MV-4-11 (cell line): ENCODE measurements at places on chromosomes 1 and 21.

DNA sequence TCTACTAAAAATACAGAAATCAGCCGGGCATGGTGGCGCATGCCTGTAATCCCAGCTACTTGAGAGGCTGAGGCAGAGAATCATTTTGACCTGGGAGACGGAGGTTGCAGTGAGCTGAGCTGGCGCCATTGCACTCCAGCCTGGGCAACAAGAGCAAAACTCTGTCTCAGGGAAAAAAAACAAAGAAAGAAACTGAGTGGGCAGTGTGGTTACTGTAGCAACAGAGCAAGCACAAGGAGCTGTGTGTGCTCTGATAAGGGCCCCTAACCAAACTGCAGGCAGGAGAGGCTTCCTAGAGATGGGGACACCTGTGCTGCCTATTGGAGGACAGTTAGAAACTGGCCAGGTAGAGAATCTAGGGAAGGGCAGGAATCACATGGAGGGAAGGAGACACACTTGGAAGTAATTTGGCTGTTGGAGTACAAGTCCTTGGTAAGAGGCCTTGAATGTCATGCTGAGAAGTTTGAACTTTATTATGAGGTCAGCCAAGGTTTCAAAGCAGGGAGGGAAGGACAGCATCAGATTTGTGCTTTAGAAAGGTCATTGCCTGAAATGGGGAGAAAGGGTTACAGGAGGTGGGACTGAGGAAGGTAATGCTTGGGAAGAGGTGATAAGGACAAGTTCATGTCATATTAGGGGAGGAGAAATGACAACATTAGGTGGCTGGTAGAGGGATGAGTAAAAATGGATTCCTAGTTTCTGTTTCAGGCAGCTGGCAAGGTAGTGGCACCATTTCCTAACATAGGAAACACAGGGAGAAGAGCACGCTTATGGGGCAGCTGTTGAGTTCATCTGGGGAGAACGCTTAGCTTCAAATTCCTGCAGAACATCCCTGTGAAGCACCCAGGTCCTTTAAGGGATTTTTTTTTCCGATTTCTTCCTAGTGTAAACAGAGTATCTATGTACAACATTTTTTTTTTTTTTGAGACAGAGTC, 69.2 kb upstream of the ARTN start:
- no peak for DNase-seq

GRCh38 chr1:35079003-35079930, at the start of gene ZMYM1:
ZMYM1 (plus strand) TSS chr1:35079385; CDS start chr1:35093988, 14,603 bp downstream.
- DNase-seq, result peak; percentile 74

DNA sequence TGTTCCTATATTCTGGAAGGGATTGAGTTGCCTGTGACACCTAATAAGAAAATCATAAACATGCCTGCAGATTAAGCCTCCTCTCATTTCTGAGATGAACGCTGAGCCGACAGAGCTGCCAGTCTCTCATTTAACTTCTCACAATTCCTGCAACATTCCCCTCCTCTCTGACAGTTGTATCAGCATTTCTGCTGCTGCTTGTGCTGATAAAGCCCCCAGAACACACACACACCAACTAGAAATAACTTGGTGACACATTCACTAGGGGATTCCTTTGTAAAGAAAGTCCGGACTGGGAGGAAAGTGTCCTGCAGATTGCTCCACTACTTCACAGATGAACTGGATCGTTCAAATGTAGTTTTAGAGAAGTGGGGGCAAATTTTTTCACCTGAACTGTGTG, 437.3 kb downstream of the PLA2G4A start:
- no peak for DNase-seq

DNA sequence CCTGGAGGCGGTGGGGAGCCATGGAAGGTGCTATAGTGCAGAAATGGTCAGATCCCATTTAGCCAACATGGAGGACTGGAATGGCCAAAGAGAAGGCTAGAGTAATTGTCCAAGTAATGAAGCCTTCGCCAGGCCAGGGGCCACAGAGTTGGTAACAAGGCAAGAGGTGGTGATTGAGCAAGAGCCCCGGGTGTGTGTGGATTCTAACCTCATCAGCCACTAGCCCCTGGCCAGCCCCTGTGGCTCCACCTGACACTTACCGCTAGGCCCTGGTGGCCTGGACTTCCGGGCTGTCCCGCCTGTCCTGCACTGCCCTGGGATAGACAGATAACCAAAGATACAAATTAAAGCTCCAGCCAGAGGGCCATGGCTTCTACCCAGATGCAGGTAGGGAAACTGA, 9.9 kb downstream of the COL9A2 start:
- DNase-seq, result no peak

GRCh38 chr1:59156526-59157199, 140.2 kb upstream of the FGGY start:
- DNase-seq, result no peak

DNA sequence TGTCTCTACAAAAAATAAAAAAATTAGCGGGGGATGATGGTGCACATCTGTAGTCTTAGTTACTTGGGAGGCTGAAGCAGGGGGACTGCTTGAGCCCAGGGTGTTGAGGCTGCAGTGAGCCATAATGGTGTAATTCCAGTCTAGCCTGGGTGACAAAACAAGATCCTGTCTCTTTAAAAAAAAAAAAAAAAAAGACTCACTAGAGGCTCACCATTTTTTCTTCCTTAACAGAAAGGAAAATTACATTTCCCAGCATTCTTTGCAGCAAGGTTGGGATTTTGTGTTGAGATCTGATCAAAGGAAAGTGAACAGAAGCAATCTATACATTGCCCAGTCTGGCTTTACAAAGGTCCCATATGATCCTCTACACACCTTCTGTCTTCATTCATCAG, 21.5 kb downstream of the GFI1 start:
- DNase-seq, result peak; percentile 48

DNA sequence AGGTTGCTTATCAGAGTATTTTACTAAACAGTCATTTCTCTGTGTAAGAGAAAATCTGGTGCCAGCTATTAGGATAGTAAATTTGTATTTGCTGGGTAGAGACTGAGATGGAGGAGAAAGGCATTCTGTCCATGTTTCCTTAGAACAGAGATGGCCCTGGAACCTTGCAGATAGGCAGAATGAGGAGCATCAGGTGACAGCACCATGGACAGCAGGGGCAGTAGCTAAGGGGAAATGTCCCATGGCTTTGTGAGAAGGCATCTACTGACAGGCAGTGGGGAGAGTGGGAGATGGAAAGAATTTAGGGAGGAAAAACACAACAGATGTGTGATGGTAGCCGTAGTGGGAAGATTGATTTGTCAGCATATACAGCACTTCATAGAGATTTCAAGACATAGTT, 105.0 kb downstream of the PRRX1 start:
- DNase-seq, result no peak

DNA sequence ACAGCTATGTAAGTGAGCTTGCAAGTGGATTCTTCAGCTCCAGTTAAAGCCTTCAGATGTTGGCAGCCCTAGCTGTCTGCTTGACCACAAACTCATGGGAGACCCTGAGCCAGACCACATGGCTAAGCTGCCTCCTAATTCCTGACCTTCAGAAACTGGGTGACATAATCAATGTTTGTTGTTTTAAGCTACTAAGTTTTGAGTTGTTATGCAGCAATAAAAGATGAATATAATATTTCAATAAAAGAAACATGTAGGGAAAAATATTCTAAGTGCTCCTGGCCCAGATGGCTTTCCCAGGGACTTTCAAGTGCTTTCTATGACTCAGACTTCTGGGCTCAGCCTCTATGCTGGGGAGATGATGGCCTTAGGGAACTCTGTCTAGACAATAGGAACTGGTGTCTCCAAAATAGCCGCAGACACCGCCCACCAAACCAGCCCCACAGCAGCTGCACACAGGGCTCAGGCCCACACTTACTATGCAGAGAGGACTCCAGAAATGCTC, 20.3 kb upstream of the AZIN2 start:
- DNase-seq, result peak; percentile 92
